ENCODE measurements at places on chromosomes 6 and 20. TPM values are rescaled to one million over a fixed set of nuclear protein-coding genes. Genes with fewer than 3 reads are reported as not detected.

RPN2 gene
- total RNA-seq: 196 TPM

IP6K3 gene
- 1.9 TPM for total RNA-seq

- H3K27ac ChIP-seq: no peak overlapping the region
- H3K4me1 ChIP-seq: peaks cover 15% of the 10 kb centered on the region
- H3K36me3 ChIP-seq: no peaks in the 10 kb centered on the region
- no peak overlapping the region for H3K4me3 ChIP-seq
- DNase-seq: no peak
These were observed 4.1 kb downstream of the KCNS1 start for GRCh38 chr20:45096781-45097180.

DNA sequence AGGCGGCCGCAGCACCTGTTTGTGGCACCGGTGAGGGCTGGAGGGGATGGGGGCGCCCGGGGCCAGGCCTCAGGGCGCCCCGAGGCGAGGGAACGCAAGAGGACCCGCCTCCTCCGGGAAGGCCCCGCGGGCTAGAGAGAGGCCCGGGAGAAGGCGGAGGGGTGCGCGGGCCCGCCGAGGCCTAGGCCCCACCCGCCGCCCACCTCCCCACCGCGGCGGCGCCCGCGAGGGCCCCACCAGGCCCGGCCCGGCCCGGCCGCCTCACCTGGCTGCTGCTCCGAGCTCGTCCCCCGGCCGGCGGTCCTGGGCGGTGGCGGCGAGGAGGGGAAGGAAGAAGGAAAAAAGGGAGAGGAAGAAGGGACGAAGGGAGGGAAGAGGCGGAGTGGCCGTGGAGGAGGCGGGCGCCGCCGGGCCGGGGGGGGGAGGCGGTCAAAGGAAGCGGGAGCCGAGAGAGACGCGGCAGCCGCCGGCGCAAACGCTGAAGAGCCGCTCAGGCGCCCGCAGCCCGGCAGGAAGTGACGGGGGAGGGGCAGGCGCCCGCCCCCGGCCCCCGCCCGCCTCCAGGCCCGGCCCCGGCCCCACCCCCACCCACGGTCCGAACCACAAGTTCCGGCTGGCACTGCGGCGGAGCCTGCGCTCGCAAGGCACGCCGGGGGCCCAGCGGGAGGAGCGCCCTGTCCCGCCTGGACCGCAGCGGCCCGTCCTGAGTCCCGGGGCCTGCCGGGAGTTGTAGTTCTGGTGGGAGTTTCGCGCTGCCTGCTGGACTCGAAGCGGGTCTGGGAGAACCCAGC, at the start of gene STAU1:
TSS of gene STAU1 (minus strand) at position 484 of the 791 bp plus-strand sequence. CDS start 22,133 bp downstream, outside the sequence.
- H3K4me3 ChIP-seq: peak within 1 kb of the TSS; percentile 87
- peaks cover 6% of the 10 kb centered on the region for H3K4me1 ChIP-seq
- H3K36me3 ChIP-seq: no peaks in the 10 kb centered on the region
- peak within 1 kb of the TSS; percentile 98 for H3K27ac ChIP-seq
- DNase-seq: peak; percentile 96

- no peak overlapping the region for H3K27ac ChIP-seq
- DNase-seq: no peak
- H3K36me3 ChIP-seq: no peaks in the 10 kb centered on the region
- peaks cover 9% of the 10 kb centered on the region for H3K27me3 ChIP-seq
- H3K4me3 ChIP-seq: no peak overlapping the region
These were observed 114.5 kb downstream of the FAM120B start for GRCh38 chr6:170420791-170421776.

- H3K4me1 ChIP-seq: no peaks in the 10 kb centered on the region
- no peak overlapping the region for H3K4me3 ChIP-seq
- no peaks in the 10 kb centered on the region for H3K36me3 ChIP-seq
These were observed 76.9 kb downstream of the FAM50B start for GRCh38 chr6:3926150-3926482.

GRCh38 chr6:47004463-47004862, 37.7 kb downstream of the ADGRF1 start:
- H3K27ac ChIP-seq: no peak overlapping the region
- H3K36me3 ChIP-seq: no peaks in the 10 kb centered on the region
- no peaks in the 10 kb centered on the region for H3K27me3 ChIP-seq
- no peak for DNase-seq

GRCh38 chr20:40578961-40579360, 110.1 kb downstream of the MAFB start:
- DNase-seq: no peak
- no peaks in the 10 kb centered on the region for H3K36me3 ChIP-seq
- no peaks in the 10 kb centered on the region for H3K27me3 ChIP-seq
- no peak overlapping the region for H3K4me3 ChIP-seq

GRCh38 chr20:46785958-46786357, 76.5 kb downstream of the SLC2A10 start:
- no peak for DNase-seq
- H3K27ac ChIP-seq: no peak overlapping the region
- no peaks in the 10 kb centered on the region for H3K4me1 ChIP-seq
- no peaks in the 10 kb centered on the region for H3K27me3 ChIP-seq
- H3K36me3 ChIP-seq: no peaks in the 10 kb centered on the region

DNA sequence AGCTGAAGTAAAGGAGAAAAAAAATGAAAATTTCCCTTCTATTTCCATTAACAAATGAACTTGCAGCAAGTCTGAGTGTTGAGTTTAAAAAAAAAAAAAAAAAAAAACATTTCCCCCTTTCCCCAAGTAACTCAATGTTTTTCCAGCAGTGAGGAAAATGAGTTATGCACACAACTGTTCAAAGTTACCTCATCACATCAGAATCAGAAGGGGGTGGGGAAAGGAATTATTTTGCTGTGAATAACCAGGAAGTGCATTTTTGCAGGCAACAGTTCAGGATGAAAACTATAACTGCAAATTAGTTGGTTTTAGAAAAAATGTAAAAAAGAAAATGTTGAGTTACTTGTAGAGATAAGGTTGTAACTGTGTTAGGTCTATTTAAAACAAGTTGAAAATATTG, 568.9 kb upstream of the CITED2 start:
- DNase-seq: no peak
- no peak overlapping the region for H3K27ac ChIP-seq
- no peaks in the 10 kb centered on the region for H3K27me3 ChIP-seq
- peaks cover 11% of the 10 kb centered on the region for H3K4me1 ChIP-seq
- no peak overlapping the region for H3K4me3 ChIP-seq

DNA sequence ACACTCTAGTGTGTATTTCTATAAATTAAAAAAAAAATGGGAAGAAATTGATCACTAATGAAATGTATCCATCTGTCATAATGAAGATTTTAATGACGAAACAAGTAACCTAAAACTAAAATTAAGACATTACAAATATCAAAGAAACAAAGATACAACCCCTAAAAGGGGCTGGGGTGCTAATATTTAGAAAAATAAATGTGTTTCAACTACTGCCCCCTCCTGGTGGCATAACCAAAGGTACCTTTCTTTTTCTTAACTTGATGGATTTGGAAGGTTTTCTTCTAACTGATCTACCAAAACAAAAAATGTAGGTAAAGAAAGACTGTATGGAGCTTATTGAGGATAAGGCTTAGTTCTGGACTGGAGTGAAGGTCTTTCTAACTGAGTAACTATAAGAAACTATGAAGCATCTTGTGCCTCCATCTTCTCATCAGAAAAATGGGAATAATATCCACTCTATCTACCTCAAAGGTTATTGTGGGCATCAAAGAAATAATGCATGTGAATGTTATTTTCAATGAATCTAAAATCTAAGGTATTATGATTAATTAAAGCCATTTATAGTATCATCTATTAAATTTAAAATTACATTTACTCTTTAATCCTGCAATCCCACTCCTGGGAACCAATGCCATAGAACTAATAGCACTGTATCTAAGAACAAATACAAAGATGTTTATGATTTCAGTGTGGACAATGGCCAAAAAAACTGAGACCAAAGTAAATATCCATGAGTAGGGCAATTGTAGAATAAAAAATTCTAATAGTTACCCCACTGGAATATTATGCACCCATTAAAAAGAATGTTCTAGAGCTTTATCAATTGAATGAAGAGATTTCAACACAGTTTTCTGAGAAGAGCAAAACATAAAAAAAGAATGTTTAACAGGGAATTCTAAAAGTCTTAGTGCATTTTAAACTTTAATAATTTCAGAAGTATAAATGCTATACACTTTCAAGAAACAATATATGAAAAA, 117.2 kb downstream of the BACH2 start:
- no peaks in the 10 kb centered on the region for H3K4me1 ChIP-seq
- no peak overlapping the region for H3K27ac ChIP-seq
- H3K4me3 ChIP-seq: no peak overlapping the region
- DNase-seq: no peak
- H3K36me3 ChIP-seq: no peaks in the 10 kb centered on the region

DNA sequence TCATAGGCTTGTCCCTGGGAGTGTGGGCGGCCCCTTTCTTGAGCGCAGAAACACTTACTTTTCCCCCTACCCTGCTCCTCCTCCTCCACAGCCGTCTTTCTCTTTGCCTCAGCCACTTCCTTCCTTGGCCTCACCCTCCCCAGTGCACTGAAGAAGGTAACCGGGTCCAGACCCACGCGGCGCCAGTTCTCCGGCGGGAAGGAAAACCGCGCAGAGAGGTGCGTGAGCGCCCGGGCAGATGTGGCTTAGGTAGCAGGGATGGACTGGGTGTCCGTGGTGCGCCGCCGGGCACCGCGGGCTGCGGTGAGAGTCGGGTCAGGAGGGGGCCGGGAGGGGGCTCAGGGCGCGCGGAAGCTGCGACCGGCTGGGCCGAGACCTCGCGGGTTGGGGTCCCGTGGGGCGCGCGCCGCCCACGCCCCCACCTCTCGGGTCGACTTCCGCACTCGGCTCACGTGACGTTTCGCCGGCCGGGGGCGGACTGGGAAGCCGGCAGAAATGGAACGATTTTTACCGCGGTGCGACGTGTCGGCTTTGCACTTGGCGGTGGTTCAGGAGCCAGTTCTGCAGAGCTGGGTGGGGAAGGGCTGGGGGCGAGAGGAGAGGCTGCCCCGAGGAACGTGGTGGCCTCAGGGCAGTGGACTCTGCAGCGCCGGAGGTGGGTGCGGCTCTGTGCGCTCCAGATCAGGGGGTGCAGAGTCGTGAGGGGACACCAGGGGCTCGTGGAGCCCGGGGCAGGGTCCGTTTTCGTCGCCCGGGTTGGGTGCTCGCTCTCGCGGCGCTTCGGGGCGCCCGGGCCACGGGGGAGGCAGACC, at the start of gene ABRACL:
TSS of gene ABRACL (plus strand) at position 88 of the 812 bp plus-strand sequence. CDS start 5,416 bp downstream, outside the sequence.
- no peaks in the 10 kb centered on the region for H3K27me3 ChIP-seq
- peak within 1 kb of the TSS; percentile 43 for H3K4me3 ChIP-seq
- H3K27ac ChIP-seq: peak within 1 kb of the TSS; percentile 91
- peaks cover 28% of the 10 kb centered on the region for H3K4me1 ChIP-seq
- peak; percentile 81 for DNase-seq

DNA sequence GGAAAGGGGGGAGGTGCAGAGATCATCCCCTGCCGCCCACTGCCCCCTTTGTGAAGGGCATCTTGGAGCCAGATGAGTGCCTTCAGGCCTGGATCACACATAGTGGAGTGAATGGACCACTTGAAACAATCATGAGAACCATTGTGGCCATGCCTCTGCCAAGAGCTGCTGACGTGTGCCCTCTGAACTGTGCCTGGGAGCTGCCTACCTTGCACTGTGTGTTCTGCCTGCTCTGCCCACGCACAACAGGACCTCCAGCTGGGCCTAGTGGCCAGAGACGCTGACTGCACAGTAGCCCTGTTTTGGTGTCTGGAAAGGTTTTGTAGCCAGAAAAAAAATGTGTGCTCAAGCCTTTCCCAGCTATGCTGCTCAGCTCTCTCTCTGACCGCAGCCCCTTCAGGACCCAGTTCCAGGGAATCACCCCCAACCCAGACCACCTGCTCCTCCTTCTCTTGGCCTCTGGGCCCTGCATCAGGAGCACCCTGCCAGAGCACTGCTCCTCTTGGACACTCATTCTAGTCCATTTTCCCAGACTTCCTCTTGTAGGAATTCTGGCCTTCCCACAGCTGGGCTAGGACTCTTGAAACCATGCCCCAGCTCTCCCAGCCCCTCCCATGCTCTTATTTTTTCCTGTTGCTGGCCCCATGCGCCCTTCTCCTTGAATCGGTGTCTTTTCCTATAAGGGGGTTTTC, 1.6 kb upstream of the ADIG start:
- no peak for DNase-seq
- H3K27ac ChIP-seq: no peak overlapping the region
- H3K4me1 ChIP-seq: no peaks in the 10 kb centered on the region
- H3K36me3 ChIP-seq: peaks cover 19% of the 10 kb centered on the region

DNA sequence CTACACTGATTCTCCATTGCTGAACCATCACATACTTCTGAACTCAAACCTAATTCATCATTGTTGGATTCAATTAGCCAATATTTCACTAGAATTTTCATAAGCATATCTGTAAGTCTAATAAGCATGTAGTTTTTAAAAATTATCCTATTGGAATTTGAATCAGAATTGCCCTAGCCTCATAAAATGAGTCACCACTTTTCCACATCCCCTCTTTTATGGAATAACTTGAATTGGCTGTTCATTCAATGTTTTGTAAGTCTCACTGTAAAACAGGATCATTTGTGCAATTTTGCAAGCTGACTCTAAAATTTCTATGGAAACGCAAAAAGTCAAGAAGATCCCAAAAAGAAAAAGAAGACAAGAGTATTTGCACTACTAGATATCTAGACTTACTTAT, 141.0 kb downstream of the HACE1 start:
- no peaks in the 10 kb centered on the region for H3K4me1 ChIP-seq
- H3K4me3 ChIP-seq: no peak overlapping the region
- H3K27me3 ChIP-seq: no peaks in the 10 kb centered on the region
- H3K27ac ChIP-seq: no peak overlapping the region

- no peaks in the 10 kb centered on the region for H3K36me3 ChIP-seq
- H3K4me1 ChIP-seq: peaks cover under 1% of the 10 kb centered on the region
- H3K27ac ChIP-seq: no peak overlapping the region
- no peaks in the 10 kb centered on the region for H3K27me3 ChIP-seq
- no peak for DNase-seq
- no peak overlapping the region for H3K4me3 ChIP-seq
These were observed 114.8 kb downstream of the CRYBG1 start for GRCh38 chr6:106475284-106475683.

- H3K27me3 ChIP-seq: no peaks in the 10 kb centered on the region
- DNase-seq: no peak
- H3K4me1 ChIP-seq: peaks cover 5% of the 10 kb centered on the region
- H3K4me3 ChIP-seq: no peak overlapping the region
- no peaks in the 10 kb centered on the region for H3K36me3 ChIP-seq
These were observed 117.2 kb downstream of the BANF2 start for GRCh38 chr20:17816804-17817587.

DNA sequence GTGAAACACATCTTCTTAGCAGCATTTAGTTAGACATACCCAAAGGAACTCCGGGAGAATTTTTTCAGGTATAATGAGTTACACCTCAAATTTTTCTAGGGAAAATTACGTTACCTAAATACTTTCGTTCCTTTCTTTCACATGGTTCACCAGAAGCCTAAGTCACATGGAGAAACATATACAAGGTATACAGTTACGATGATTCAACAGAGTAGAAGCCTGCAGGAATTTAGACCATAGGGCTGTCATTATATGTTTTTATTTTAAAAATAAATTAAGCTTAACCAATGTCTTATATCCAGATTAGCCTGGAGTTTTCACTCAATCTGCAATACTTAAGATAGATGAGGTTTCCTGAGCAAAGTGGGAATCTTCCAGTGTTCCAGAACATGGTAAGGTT, 549.5 kb upstream of the JARID2 start:
- H3K4me1 ChIP-seq: no peaks in the 10 kb centered on the region
- no peak for DNase-seq
- H3K27me3 ChIP-seq: no peaks in the 10 kb centered on the region
- no peak overlapping the region for H3K4me3 ChIP-seq

All from transverse colon (tissue), 4 donors.